ENCODE measurements at places on chromosomes 3 and 15.

GRCh38 chr15:43516801-43517353, 531 bp upstream of the MAP1A start:
- DNase-seq: no peak

DNA sequence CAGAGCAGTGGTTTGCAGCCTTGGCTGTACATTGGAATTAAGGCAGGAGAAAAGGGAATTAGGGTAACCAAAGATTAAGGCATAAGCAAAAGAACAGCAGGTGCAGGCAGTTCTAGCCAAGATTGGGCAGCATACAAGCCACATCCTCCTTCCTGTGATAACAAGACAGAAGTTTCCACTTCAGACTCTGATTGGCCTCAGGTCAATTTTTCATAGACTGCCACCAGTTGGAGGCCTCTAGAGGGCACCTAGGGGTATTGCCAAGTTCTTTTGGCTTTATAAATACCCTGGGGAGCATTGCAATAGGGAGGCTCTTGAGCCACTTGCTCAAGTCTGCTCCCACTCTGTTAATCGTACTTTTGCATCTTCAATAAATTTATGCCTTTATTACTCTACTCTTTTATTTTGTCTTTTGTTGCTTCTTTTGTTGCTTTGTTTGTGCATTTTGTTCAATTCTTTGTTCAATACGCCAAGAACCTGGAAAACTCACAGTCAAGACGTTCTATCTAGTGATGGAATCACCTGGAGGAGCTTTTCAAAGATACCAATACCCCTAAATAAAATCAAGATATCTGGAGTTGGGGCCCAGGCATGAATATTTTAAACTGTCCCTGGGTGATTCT, 32.2 kb upstream of the FMN1 start:
- DNase-seq: peak; percentile 88

DNA sequence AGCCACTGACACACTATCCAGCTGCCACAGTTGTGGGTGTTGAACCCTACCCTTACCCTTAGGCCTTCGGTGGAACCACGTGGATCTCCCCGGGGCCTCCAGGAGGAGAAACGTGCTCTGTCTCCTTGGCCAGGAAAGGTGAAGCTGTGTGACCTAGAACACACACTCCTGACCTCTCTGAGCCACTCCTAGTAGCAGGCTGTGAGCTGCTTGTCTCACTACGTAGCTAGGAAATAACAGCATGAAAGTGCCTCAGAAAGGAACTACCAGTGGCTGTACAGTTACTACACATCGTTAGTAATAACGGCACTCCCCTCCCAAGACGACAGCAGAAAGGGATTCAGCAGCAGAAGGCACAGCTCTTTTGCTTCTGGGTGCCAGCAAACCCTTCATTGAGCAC, 36.2 kb upstream of the SLC6A6 start:
- no peak for DNase-seq

DNA sequence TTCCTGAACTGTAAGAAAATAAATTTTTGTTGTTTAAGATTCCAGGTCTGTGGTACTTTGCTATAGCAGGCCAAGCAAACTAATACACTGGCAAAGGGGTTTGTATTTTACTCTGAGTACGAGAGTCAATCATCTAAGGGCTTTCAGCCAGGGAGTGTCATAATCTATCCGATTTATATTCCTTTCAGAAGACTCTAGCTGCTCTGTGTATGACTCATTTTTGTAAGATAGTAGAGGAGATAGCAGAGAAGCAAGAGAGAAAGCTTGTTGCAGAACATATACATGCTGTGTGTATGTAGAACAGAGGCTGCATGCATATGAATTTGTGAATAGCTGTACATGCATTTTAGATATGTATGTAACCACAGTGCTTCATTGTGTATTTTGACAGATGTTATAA, 577.9 kb upstream of the EPHA6 start:
- no peak for DNase-seq

GRCh38 chr3:57163751-57164150, 1.4 kb downstream of the IL17RD start:
- no peak for DNase-seq

DNA sequence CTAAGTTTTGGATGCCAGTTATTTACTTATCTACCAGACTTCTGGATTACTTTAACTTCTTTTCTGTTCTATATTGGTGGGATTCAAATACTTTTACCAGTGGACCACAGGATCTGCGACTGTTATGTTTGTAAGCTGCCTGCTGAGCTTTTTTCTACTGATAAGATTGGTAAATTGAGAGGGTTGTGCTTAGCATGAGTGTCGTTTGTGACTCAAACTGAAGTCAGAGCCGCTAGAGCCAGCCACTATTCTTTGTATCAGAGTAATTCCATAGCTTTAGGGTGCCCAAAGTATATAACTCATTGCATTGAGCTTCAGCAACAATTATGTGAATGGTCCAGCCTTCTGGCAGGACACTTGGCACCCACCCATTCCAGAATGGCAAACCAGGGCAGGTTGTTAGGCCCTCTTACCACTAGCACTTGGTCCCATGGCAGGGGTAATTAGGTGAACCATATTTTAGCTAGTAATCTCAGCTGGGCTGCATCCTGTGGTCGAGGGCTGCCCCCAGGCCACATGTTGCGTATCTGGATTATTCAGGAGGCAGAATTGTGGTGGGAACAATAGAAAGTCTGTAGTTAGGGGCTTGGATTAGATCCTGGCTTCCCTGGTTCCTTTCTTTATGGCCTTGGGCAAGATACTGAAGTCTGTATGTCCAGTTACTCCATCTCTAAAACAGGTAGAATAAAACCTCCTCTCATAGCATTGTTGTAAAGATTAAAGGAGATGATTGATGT, 6.0 kb downstream of the PLCL2 start:
- DNase-seq: no peak

DNA sequence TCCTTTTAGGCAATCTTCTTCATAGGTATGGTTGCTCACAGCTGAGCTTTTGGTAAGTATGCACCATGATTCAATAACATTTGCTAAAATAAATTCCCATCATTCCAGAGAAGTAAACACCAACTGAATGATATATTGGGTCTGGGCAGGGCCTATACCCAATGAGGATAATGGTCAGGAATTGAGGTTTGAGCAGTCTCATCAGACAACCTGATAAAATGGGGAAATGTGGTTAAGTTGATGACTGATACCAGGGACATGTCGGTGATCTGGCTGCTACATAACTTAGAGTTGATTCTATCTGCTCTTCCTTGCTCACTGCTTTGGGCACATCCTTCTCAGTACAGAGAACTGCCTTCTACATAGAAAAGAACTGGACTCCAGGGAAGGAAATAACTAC, 92.9 kb downstream of the GPR156 start:
- no peak for DNase-seq

DNA sequence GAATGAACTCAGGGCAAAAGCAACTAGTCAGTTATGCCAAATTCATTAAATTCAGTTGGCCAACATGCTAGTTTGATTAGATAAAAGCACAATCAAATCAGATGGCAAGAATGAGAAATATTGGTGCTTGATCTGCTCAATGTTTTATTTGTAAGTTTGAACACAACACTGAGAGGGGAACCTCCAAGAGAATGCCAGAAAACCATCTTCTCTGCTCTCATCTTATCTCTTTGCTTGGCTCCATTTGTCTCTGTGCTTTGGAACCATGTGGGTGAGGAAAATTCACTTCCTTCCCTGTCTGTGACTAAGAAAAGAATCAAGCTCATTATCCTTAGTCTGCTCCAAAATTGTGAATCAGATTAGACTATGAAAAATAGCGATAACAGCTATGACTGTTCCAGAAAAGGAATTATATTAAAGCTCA, 43.6 kb upstream of the DCBLD2 start:
- no peak for DNase-seq

- no peak for DNase-seq
Observed at GRCh38 chr15:74209997-74210671, 7.5 kb upstream of the STRA6 start.

- no peak for DNase-seq
Observed at GRCh38 chr3:9581742-9582141, 28.1 kb upstream of the LHFPL4 start.

- no peak for DNase-seq
Observed at GRCh38 chr3:108401836-108402235, 105.5 kb downstream of the HHLA2 start.

DNA sequence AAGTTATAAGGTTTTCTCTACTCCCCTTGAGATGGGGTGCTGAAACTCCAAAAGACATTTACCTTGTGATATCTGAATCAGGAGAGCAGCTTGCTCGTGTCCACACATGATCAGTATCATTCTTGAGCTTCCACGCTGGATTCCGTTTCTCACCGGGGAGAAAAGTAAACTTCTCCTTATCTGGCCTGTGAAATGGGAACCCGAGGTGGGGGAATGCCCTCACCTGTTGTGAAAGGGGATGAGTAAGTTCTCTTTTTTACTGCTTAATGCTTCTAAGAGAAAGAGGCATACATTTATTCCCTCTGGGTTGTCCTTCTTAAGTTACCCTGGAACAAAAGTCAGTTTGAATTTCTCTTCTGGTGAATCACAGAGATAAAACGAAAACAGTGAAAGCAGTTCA, 440.5 kb upstream of the ADAMTS9 start:
- no peak for DNase-seq

DNA sequence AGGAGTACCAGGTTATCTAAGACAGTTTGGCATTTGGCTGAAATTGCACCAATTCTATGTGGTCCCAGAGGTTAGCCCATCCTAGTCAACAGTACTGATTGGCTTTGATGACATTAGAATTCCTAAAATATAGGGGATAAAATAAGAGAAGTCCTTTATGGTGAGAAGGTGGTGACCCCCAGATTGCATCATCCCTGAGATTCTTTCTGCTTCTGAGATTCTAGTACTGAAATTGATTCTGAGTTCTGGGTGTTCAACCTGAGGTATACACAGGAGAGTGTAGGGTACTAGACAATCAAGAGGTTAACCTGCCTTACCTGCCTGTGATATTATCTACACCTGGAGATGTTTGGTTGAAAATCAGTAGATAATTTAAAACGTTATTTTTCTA, 140.9 kb upstream of the MRPS22 start:
- DNase-seq: no peak

- DNase-seq: no peak
Observed at GRCh38 chr15:96505014-96505413, 174.5 kb downstream of the NR2F2 start.

GRCh38 chr3:72655723-72656122, 192.5 kb downstream of the SHQ1 start:
- DNase-seq: no peak

DNA sequence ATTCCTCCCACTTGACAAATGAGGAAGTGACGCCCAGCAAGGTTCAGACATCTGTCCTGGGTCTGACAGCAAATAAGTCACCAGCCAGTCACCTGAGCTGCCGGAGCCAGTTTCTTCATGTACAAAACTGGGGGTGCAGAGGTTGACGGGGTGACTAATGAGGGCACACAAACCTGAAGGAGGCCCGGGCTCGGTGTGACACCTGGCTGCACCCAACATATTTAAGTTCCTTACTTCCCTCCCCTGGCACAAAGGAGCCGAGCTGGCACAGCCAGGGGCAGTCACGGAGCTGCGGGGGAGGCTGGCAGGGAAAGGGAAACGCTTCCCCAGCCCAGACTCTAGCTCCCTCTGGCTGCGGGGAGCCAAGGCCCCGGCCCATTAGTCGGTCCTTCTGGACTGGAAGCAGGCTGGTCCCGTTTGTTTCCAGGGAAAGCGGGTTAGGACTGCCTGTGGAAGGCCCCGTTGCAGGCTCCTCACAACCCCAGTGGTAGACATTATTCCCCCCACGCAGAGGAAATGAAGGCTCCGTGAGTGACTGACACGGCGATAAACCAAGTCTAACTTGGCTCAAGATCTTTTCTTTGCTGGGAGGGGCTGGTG, 2.3 kb downstream of the FBXL22 start:
- DNase-seq: peak; percentile 51

DNA sequence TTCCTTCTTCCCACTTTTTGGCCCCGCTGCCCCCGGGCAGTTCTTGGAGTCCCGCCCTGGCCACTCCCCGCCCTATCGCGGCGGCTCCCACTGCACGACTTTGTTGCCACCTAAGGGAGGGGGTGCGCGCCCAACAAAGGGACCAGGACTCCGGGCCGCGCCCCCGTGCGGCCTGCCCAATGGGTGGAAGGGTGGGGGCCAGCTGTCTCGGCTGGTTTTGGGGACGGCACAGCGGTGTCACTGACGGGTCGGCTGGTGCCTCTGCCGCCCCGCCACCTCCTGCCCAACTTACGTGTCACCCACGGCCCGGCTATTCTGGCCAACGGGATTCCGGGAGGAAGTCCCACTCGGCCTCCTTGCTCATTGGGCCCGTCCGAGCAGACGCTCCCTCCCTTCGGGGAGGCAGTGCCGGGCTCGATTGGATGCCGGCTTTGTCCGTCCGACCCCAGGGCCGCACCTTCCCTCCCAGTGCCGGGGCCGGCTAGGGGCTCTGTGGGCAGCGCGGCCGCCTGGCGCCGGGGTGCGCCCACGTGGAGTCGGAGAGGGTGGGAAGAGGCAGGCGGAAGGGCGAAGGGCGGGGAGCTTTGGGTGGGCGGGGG, at the start of gene GOLIM4:
Gene GOLIM4 (minus strand): TSS at position 314 of the 599 bp plus-strand sequence. CDS start 639 bp downstream, outside the sequence.
- peak; percentile 95 for DNase-seq

DNA sequence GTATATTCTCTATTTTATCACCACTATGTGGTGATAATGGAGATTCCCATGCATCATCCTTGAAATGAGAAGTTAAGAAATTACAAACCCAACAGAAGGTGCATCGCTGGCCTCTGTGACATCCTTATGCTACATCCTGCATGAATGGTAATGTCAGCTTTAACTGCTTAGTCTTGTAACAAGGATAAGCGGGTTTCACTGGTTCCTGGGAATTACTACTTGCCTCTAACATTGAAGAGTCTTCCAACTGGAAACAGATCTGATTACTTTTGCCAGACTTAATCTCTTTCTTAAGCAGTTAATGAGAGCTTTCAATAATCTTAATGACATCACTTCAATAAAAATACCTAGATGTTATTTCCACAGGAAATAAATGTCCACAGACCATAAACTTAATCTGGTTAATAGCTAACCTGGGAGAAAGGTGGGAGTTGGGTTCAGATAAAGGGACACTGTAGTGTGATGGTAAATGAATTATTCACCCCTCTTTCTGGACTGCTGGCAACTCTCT, 44.0 kb downstream of the FMN1 start:
- no peak for DNase-seq

DNA sequence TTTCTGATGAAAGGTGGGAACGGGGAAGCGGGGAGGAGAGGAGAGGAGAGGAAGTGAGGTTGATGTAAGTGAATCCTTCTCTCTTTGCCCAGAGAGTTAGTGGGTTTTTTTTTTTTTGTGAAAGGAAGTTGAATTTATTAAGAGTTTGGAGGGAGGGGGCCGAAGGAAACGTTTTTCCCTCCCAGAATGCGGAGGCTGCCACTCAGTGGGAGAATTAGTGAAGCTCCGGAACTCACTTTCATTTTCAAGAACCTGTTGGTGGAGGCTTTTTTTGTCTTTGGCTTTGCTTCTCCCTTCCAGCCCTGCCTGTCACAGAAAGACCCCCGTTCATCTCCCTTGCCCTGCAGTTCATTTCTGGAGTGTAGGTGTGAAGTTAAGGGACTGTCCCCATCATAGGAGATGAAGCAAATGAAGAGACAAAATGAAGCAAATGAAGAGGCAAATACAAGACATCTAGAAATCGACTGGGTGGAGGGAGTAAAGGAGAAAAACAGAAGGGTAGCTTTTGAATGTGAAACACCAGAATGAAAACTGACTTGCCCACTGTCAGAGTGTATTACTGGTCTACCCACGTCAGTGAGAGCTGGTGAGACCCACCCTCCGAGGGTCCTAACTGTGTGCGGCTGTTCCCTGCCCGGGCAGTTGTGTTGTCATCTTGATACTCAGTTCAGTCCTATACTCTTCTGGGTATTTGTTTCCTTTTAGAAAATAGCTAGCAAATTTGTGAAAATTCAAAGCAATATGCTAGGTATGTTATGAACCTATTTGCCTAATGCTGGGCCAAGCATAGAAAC, 91.5 kb downstream of the ITPR1 start:
- DNase-seq: peak; percentile 35
